ENCODE measurements at places on chromosomes 2 and 18. TPM values are rescaled to one million over a fixed set of nuclear protein-coding genes. Genes with fewer than 3 reads are reported as not detected.

- no peaks in the 10 kb centered on the region for H3K36me3 ChIP-seq
- H3K27me3 ChIP-seq: no peaks in the 10 kb centered on the region
- no peak overlapping the region for H3K4me3 ChIP-seq
- no peak for DNase-seq
Observed at GRCh38 chr2:30484995-30485394, 37.9 kb downstream of the LCLAT1 start.

DNA sequence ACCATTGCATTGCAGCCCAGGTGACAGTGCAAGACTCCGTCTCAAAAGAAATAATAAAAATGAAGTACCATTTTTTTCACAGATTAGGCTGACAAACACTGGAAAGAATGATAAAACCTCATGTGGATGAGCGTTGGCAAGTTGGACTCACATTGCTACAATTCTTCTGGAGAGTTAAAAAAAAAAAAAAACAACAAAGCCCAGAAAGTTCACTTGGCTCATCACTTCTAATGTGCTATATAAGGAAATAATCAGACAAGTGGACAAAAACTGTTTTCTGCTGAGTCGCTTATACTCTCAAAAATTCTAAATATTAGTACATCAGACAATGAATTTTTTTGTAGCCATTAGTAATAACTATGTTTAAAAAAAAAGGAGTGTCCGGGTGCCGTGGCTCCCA lies 38.4 kb downstream of the PKP4 start:
- no peak for DNase-seq
- no peak overlapping the region for H3K4me3 ChIP-seq
- no peaks in the 10 kb centered on the region for H3K27me3 ChIP-seq
- H3K27ac ChIP-seq: no peak overlapping the region
- no peaks in the 10 kb centered on the region for H3K36me3 ChIP-seq
- H3K4me1 ChIP-seq: peaks cover 3% of the 10 kb centered on the region

DNA sequence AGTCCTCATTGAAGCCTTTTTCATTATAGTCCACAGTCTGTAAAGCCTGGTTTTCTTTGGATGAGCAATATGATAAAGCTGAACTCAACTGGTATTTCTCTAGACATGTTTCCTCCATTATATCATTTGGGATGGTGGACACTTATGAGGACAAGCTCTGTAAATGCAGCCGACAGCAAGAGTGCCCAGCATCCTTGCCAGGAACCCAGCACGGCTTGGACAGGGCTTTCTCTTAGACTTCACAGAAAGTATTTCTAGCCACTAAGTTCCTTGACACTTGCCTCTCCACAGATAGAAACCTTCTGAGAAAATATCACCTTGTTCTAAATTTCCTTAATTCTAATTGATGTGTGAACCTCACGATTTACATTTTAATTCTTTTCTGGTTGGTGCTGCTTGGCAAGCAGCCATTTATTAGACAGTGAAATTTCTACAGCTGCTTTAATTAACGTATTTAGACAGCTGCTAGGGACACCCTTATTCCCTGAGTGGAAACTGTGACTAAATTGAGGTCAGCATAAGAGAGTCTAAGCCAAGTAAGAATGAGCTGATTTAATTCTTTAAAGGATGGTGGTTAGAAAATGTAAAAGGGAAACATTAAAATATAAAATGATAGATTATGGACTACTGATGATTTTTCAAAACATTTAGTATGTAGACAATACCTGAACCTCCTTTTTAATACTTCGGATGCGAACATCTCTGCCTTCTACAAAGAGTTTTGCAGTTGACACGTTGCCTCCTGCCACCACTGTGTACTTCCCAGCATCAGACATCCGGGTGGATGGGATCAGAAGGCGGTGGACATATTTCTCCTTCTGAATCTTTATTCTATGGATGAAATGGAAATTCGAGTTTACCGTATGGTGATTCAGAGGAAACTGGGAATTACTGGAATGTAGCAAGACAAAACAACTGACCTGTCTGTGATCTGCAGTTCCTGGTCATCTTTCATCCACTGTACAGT lies 39.8 kb downstream of the TTN start:
- peaks cover 4% of the 10 kb centered on the region for H3K27me3 ChIP-seq
- DNase-seq: no peak
- no peaks in the 10 kb centered on the region for H3K4me1 ChIP-seq
- H3K27ac ChIP-seq: no peak overlapping the region

DNA sequence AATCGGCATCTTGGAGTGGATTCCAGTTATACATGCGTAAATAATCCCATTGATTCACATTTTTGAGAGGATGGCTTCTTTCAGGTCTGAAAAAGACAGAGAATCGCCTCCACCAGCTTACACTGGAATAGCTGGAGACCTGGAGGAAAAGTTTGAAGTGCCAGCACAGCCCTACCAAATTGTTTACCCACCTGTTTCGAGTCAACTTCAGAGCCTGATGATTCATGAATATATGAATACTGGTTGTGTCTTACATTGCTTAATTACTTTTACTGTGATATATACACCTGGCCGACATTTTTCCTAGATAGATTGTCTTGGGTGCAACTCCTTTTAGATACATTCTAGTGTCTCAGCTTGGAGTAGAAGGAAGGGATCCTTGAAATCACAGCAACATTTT lies 335 bp upstream of the NCKAP5 start:
- H3K36me3 ChIP-seq: no peaks in the 10 kb centered on the region
- no peak for DNase-seq
- no peak overlapping the region for H3K27ac ChIP-seq
- peaks cover 5% of the 10 kb centered on the region for H3K4me1 ChIP-seq
- H3K4me3 ChIP-seq: no peak overlapping the region

GRCh38 chr2:158464426-158465281 lies 7.9 kb downstream of the PKP4 start:
- H3K27me3 ChIP-seq: no peaks in the 10 kb centered on the region
- no peak overlapping the region for H3K4me3 ChIP-seq
- H3K36me3 ChIP-seq: no peaks in the 10 kb centered on the region
- H3K27ac ChIP-seq: no peak overlapping the region
- peaks cover 18% of the 10 kb centered on the region for H3K4me1 ChIP-seq
- peak; percentile 16 for DNase-seq

DNA sequence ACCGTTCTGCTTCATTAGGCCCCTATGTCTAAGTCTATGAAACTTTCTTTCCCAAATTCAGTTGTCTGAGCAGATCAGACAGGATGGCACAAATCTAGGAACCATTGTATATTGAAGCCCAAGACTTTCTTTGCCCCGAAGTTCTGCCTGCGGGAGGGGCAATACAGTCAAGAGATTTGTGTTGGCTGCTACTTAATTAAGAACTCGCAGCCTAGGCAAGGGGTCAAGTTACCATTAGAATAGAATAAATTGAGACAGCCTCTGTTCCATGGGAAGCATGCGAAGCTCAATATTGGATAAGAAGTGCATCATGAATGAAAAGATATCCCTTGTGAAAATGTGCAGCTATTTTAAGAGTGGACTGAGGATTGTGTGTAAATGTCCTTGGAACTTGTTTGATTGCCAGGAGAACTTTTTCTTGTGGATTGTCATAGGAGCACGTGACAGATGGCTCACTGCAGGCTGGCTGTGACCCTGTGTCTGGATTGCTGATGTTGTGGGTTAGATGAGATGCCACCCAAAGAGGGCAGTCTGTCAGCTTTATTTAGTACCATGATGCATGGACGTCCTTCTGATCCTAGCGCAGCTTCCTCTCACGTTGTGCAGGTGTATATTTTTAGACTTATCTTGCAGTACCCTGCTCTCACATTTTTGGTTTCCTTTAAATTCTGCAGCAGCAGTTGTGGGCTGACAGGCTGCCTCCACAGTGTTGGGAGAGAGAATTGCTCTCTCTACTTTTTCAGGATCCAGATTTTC lies 30.9 kb downstream of the HAUS1 start:
- H3K4me1 ChIP-seq: no peaks in the 10 kb centered on the region
- no peak for DNase-seq
- no peak overlapping the region for H3K27ac ChIP-seq
- H3K4me3 ChIP-seq: no peak overlapping the region
- H3K27me3 ChIP-seq: no peaks in the 10 kb centered on the region

DNA sequence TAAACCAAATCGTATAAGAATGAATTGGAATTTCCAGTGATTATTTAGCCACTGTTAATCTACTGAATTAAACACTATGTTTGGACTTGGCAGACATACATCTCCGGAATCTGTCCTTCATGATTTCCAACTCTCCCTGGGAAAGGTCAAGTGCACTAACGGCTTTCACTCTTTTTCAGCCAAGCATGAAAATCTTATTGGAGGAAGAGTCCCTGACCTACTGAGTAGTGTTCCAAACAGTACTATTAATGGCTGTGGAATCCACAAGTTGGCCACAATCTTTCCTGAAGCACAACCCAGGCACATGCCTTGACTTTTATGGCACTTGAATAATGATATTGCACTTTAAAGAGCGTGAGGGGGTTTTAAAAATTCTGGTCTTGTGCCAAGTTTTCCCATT lies 318.9 kb upstream of the RND3 start:
- no peak overlapping the region for H3K27ac ChIP-seq
- H3K27me3 ChIP-seq: no peaks in the 10 kb centered on the region
- DNase-seq: peak; percentile 63

- no peak for DNase-seq
- no peaks in the 10 kb centered on the region for H3K36me3 ChIP-seq
- no peak overlapping the region for H3K27ac ChIP-seq
- no peaks in the 10 kb centered on the region for H3K27me3 ChIP-seq
Observed at GRCh38 chr2:168744844-168745243, 57.6 kb upstream of the NOSTRIN start.

- H3K36me3 ChIP-seq: no peaks in the 10 kb centered on the region
- H3K27me3 ChIP-seq: no peaks in the 10 kb centered on the region
- DNase-seq: peak; percentile 22
- no peak overlapping the region for H3K27ac ChIP-seq
- no peak overlapping the region for H3K4me3 ChIP-seq
Observed at GRCh38 chr2:138356178-138356577, 145.4 kb upstream of the SPOPL start.

GRCh38 chr2:37119157-37119556 lies 34.8 kb downstream of the GPATCH11 start:
- DNase-seq: no peak
- H3K4me3 ChIP-seq: no peak overlapping the region
- no peaks in the 10 kb centered on the region for H3K36me3 ChIP-seq
- H3K4me1 ChIP-seq: no peaks in the 10 kb centered on the region
- H3K27ac ChIP-seq: no peak overlapping the region

DNA sequence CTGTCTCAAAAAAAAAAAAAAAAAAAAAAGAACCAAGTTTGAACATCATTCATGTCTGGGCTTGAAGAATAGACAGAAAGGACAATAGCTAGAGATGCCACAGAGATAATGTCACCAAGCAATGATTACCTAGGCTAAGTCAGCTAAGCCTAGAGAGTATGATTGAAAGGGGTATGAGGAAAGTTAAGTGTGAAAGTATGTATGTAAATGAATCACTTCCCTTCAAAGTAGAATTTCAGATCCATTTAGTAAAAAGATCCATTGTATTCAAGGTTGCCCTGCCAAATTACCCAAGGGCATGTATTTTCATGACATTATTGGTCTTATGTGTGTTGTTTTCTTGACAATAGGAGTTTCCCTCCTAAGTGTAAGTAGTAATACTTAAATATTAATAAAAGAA lies 34.1 kb upstream of the SLC39A10 start:
- peak; percentile 7 for DNase-seq
- no peak overlapping the region for H3K4me3 ChIP-seq
- H3K4me1 ChIP-seq: no peaks in the 10 kb centered on the region
- H3K27me3 ChIP-seq: no peaks in the 10 kb centered on the region
- H3K27ac ChIP-seq: no peak overlapping the region
- no peaks in the 10 kb centered on the region for H3K36me3 ChIP-seq

DNA sequence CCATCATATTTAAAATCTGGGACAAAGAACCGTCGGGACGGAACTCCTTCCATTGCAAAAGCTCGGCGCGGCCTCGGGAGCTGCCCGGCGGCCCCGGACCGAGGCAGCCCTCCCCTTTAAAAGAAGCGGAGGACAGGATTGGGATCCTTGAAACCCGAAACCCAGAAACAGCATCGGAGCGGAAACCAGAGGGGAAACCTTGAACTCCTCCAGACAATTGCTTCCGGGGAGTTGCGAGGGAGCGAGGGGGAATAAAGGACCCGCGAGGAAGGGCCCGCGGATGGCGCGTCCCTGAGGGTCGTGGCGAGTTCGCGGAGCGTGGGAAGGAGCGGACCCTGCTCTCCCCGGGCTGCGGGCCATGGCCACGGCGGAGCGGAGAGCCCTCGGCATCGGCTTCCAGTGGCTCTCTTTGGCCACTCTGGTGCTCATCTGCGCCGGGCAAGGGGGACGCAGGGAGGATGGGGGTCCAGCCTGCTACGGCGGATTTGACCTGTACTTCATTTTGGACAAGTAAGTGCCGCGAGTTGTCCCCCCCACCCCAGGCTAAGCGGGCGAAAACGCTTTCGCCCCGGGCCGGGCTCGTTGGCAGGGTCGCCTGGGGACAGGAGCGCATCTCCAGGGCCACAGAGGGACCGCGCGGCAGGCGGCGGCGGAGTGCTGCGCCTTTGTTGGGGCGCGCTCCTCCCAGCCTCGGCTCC lies at the start of gene ANTXR1:
Gene ANTXR1, plus strand, starts transcription at position 38 of the 698 bp plus-strand sequence. Its CDS starts 321 bp downstream, at position 359.
- peak within 1 kb of the TSS; percentile 63 for H3K4me3 ChIP-seq
- H3K27me3 ChIP-seq: peaks cover 7% of the 10 kb centered on the region
- H3K4me1 ChIP-seq: peaks cover 13% of the 10 kb centered on the region
- H3K36me3 ChIP-seq: no peaks in the 10 kb centered on the region

GRCh38 chr2:145094370-145094769 lies 574.5 kb upstream of the ZEB2 start:
- H3K4me3 ChIP-seq: no peak overlapping the region
- H3K27ac ChIP-seq: no peak overlapping the region
- H3K36me3 ChIP-seq: no peaks in the 10 kb centered on the region
- H3K27me3 ChIP-seq: no peaks in the 10 kb centered on the region
- DNase-seq: no peak

- H3K27ac ChIP-seq: peak within 1 kb of the TSS; percentile 84
- no peaks in the 10 kb centered on the region for H3K36me3 ChIP-seq
- peaks cover 7% of the 10 kb centered on the region for H3K4me1 ChIP-seq
- H3K27me3 ChIP-seq: no peaks in the 10 kb centered on the region
Observed at GRCh38 chr2:62505750-62506420, at the start of gene TMEM17. Gene TMEM17 (minus strand): TSS chr2:62506195. CDS start chr2:62506129, 66 bp downstream.

- no peak overlapping the region for H3K4me3 ChIP-seq
- H3K4me1 ChIP-seq: no peaks in the 10 kb centered on the region
- no peak overlapping the region for H3K27ac ChIP-seq
- no peak for DNase-seq
Observed at GRCh38 chr2:50765146-50765545, 266.8 kb downstream of the NRXN1 start.

DNA sequence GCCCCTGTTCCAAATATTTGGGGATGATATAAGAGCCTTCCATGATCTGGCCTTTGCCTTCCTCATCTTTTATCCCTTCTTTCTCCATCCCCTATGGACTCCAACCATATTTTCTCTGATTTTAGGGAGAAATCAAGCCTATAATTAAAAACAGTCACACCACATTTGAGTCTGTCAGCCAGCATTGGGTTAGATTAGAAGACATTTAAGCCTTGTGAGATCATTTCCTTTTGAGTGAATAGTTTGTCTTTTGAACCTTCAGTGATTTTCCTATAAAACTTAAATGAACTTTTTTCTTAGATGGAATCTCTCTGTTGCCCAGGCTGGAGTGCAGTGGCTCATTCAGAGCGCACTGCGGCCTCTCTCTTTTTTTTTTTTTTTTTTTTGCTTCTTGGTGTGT lies 7.6 kb upstream of the C18orf32 start:
- H3K27ac ChIP-seq: peak overlapping the region; percentile 32
- peaks cover 26% of the 10 kb centered on the region for H3K4me1 ChIP-seq
- peak; percentile 20 for DNase-seq
- peaks cover 7% of the 10 kb centered on the region for H3K36me3 ChIP-seq

The CXCR1 gene
- total RNA-seq: not detected

The DNAH7 gene
- 0.05 TPM for total RNA-seq

The IL18RAP gene
- not detected for total RNA-seq

The LRRTM4 gene
- not detected for total RNA-seq

The GNLY gene
- not detected for total RNA-seq

The ECEL1 gene
- not detected for total RNA-seq

The MDH1B gene
- not detected for total RNA-seq

The TCF4 gene
- total RNA-seq: 374 TPM

Measured in endothelial cell of umbilical vein (primary cell).